ENCODE measurements at places on chromosomes 12 and 14.

DNA sequence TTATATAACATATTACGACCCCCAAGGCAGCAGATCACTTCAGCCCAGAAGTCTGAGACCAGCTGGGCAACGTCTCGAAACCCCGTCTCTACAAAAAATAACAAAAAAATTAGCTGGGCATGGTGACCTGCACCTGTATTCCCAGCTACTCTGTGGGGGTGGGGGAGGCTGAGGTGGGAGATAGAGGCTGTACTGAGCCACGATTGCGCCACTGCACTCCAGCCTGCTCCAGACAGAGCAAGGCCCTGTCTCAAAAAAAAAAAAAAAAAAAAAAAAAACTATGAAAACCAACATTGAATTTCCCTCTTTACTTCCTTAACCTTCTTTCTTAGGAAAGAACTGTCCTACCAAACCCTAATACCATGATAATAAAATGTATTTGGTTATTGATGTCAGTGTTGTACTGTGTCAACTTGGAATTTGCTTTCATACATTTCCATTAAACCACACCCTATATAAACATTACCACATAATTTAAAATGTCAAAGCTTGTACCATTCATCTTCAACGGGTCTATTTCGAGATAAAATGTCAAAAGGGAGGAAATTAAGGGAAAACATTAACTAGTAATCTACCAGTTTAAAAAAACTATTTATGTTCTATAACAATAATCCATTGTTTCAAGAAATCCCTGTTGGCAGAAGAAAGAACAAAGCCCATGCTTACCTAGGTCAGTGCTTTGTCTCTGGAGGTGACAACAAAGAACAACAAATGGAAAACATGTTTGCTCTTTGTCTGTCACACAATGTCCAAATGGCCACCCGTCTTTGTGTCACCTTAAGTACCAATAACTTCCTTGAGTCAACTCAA, 17.4 kb downstream of the GALNT4 start:
- peak; percentile 41 for DNase-seq

DNA sequence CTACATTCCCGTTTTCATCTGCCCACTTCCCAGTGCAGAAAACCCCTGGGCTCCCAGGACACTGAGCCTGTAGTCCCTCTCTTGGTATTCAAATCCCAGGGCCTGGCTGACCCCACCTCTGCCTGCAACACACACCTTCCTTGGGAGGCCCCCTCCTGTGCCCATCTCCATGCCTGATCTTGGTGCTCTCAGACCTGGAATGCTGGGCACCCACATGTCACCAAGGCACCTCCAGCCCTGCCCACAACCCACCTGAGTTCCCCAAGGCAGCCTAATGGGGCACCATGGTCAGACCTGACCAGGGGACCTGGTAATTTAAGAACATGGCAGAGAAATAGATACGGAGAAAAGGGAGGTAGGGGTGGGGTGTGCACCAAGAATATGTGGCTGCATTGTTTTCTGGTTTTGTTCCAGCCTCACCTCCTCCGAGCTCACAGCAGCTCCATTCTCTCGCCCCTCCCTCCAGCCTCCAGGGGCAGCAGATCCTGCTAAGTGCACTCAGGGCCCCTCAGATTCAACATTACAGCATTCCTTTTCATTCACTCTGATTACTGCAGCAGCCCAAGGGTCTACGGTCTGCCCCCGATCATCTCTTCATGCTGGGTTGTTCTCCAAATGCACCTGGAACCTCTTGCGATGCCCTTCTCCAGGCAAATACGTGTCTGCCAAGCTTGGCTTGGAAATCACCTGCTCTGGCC, 9.2 kb upstream of the HSP90AA1 start:
- no peak for DNase-seq

GRCh38 chr12:91276509-91276908, 93.9 kb upstream of the DCN start:
- DNase-seq, result no peak

DNA sequence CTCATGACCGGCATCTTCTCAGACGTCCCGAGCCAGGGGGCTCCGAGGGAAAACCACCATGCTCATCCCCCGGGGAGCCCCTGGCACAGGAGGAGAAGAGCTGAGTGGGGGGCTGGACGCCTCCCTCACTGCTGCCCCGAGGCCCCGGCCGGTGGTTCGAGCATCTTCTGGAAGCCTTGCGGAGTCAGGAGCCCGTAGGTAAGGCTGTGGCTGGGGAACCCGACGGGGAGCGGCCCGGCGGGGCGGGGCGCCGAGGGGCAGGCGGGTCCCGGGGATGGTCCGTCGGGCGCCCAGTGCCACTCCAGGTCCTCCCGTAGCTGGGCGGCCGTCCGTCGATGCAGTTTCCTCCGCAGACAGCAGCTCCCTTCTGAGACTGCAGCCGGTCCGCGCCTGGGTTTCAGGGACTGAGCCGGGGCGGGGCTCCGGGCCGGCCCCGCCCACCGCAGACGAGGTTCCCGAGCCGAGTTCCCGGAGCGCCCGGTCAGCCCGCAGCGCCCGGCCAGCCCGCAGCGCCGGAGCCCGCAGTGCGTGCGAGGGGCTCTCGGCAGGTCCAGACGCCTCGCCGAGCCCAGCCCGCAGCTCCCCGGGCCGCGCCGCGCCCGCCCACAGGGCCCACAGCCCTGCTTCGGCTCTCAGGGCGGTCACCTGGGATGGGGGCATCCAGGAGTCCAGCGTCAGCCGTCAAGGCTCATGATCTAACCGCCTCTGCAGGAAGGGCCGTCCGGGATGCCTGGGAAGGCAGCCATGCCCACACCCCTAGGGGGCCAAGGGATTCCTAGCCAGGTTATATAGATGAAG, at the start of gene PGF:
PGF (minus strand) TSS at position 369 of the 798 bp plus-strand sequence; CDS start at position 14, 355 bp downstream.
- DNase-seq, result peak; percentile 14

GRCh38 chr12:26231921-26232320, 36.5 kb downstream of the SSPN start:
- no peak for DNase-seq

DNA sequence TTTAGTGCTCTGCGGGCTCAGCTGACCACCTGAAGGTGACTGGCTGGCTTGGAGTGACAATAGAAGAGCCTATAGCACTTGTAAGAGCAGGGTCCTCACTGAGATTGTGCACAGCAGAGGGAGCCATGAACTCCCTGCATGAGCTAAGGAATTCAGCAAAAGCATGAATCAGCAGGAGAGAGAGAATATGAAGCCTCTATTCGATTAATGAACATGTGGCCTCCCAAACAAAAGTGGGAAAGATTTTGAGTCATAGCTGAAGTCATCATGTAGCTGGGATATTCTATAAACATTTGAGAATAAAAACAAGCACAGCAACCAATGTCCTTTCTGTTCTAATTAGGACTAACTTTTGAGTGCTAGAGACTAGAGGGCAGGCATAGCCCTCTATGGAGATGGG, 626.6 kb downstream of the DIO2 start:
- DNase-seq, result peak; percentile 58

GRCh38 chr14:93330609-93331000, 2.2 kb downstream of the BTBD7 start:
- DNase-seq, result no peak

DNA sequence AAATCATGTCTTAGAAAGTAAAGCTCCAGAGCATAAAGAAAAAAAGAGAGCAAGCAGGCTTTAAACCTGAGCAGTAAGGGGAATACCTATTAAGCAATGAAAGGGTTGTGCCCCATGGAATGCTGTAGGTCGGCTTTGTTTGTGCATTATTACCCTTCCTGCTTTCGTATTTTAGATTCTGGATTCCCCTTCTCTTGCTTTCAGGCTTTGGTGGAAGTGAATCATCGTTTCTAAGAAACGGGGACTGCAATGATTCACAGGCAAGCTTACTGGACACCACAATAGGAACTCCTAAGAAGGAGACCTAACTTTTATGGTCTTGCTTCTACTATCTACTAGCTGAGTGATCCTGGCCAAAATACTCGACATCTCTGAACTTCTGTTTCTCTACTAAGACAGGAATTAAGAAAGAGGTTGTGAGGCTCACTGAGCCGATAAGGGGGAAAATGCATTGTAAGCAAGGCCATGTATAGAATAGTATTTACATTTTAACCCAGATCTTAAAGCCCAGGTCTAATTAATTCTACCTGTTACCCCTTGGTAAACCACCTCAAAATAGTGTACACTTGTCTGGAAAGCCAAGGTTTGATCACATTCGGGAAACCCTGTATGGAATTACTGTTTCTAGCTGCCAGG, 1.2 kb upstream of the BMAL2 start:
- peak; percentile 92 for DNase-seq

- peak; percentile 67 for DNase-seq
Measured at GRCh38 chr14:50599700-50600444, 39.9 kb downstream of the ATL1 start.

DNA sequence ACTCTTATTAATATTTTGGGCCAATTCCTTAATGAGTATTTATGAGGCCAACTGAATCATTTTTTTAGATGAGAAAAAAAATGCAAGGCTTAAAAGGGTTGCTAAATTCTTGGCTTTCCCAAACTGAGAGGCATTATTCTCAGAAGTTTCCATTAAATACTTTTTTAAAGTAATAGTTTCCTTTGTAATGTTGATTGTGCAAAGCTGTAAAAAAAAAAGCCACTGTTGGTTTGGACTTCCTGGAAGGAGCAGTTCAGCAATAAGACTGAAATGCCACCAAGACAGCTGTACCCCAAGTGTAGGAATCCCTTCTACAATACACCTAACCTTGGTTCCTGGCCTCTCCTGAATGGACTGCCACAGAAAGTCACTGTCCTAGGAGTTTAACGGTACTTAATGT, 231.3 kb downstream of the MON2 start:
- DNase-seq, result no peak

GRCh38 chr12:108191938-108192337, 62.9 kb downstream of the WSCD2 start:
- DNase-seq, result no peak

DNA sequence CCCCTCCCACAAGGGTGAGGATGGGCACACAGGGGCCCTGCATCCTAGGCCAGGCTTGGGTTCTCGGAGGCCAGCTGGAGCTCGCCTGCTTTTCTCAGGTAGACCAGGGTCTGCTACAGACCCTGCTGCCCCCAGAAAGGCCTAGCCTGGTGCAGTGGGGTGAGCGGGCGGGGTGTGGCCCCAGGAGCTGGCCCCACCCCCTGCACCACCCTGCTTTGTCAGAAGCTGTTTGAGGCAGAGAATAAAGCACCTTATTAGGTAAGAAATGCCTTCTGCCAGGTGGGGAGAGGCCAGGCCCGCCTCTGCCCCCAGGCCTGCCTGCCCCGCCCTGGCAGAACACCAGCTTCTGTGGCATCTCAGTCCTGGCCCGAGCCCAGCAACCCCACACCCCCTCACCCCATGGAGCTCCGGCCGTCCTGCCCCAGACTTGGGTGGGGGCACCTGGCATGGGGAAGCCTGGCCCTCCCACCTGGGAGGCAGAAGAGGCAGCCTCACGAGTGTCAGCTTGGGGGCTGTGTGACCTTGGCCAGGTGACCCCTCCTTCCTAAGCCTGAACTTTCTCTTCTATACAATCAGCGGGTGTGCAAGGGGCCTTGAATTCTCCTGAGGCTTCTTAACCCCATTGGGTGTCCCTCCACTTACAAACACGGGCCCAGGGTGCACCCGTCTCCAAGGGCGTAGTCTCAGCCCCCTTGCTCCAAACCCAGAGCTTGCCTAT, 43.2 kb downstream of the KRT80 start:
- peak; percentile 88 for DNase-seq

DNA sequence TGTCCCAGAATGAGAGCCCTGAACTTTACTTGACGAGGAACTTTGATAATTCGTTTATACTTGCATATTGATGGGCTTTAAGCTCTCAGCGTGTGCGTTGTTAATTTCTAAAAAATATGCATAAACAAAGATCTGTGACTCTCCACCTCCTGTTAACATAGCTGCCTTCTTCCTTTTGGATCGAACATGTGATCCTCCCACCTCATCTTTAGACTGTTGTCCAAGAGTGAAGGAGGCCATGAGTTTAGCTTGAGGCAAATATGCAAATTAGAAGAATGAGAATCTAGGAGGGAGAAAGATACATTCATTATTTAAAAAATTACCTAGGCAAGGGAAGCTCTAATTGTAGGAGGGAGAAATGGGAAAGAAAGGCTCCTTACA, 617 bp downstream of the TTC8 start:
- peak; percentile 9 for DNase-seq

GRCh38 chr14:34465069-34465859, 3.2 kb upstream of the SPTSSA start:
- peak; percentile 33 for DNase-seq

GRCh38 chr14:53695692-53696214, 260.9 kb downstream of the BMP4 start:
- no peak for DNase-seq

GRCh38 chr12:60992087-60992486, 1268.1 kb upstream of the USP15 start:
- no peak for DNase-seq

GRCh38 chr12:72330784-72331183, 58.6 kb downstream of the TRHDE start:
- no peak for DNase-seq

DNA sequence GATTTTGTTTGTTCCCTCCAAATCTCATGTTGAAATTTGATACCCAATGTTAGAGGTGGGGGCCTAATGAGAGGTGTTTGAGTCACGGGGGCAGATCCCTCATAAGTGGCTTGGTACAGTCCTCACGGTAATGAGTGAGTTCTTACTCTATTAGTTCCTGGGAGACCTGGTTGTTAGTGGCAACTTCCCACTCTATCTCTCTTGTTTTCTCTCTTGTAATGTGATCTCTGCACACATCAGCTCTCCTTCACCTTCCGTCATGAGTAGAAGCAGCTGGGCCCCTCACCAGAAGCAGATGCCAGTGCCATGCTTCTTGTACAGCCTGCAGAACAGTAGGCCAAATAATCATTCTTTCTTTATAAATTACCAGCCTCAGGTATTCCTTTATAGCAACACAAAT, 29.6 kb upstream of the KCNK10 start:
- no peak for DNase-seq

- no peak for DNase-seq
Measured at GRCh38 chr12:49294086-49294803, 702 bp upstream of the PRPH start.

GRCh38 chr12:32533971-32534590, 134.7 kb downstream of the FGD4 start:
- DNase-seq, result peak; percentile 92

GRCh38 chr12:77152623-77153193, 87.3 kb upstream of the E2F7 start:
- DNase-seq, result peak; percentile 9

- no peak for DNase-seq
Measured at GRCh38 chr12:42564556-42564955, 25.0 kb downstream of the PRICKLE1 start.

GRCh38 chr12:127760996-127761395, 506.0 kb upstream of the TMEM132C start:
- DNase-seq, result no peak

DNA sequence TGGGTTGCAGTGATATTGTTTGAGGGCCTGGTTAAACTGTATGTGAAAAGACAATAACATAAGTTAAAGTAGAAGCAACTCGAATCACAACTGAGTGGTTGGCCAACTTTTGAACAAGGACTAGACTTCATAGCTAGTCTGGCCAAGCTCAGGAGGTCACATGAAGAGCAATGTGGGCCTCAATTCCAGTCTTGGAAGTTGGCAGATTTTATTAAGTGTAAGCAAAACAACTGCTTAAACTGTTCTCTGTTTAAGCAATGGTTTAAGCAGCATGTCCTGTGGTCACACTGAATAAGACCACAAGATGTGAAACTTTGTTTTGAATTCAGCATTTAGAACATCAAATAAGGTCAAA, 100.4 kb downstream of the TMTC3 start:
- DNase-seq, result no peak
